Smooth muscle cell of the brain vasculature (primary cell): ENCODE measurements at places on chromosomes 5 and 9.

- no peak for DNase-seq
Measured at GRCh38 chr5:6761333-6761732, 48.1 kb downstream of the TENT4A start.

DNA sequence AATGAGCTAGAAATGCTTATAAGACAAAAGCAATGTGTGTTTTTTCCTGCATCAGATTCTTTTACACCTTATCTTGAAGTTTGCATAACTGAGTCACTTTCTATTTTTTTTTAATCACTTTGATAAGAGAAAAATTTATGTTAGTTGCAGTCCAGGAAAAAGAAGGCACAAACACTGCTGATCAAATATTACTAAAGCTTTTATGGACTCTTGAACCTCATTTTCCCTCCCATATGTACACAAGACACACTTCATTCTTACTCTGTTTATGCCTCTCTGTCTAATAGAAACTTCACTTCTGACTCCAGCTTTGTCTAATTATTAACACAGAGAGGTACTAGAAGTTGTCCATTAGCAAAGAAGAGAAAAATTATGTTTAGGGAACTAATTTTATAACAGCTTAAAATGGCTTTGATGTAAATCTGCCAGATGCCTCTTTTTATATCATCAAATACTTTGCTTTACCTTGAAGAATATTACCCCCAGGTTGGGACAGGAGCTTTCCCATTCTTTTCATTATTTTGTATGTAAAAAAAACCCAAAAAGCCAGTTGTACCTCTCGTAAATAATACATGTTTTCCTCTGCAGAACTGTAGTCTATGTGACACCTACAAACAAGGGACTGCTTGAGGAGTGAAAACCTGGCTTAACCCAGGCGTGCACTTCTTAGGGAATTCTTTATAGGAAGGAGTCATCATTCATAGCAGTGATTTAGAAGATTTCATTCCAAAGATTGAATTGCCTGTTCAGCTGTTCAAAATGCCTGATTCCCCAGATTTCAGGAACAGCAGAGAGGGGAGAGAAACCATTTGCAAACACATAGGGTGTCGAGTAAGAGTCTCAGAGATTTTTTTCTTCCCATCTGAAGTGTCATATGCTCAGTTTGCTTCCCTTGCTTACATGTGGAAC lies 72.6 kb downstream of the DAPK1 start:
- no peak for DNase-seq

- DNase-seq: no peak
Measured at GRCh38 chr9:14415947-14416346, 102.0 kb upstream of the NFIB start.

DNA sequence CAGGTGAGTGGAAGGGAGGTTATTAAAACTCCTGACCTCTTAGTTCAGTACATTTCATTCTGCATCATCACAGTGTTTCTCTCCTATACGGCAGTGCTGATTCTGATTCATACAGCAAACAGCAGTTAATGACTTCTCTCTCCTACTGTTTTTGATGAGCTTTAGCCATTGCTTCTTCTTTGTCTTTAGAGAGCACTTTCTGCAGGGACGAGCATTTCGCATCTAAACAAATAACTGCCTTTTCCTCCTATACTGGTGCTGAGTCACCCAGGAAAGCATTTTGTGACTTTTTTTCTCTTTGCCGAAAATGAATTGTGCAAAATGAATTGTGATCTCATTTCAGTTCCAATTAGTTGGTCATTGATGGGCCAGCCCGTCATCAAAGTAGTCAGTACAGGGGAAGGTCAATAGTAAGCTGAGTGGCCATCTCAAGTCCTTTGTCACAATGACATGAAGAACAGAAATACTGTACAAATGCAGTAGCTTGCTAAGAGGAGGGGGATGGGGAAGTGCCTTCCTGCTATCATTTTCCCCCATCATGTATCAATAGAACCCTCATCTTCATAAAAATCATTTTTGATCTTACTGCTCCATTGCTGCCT lies 98.5 kb downstream of the INSYN2B start:
- no peak for DNase-seq

DNA sequence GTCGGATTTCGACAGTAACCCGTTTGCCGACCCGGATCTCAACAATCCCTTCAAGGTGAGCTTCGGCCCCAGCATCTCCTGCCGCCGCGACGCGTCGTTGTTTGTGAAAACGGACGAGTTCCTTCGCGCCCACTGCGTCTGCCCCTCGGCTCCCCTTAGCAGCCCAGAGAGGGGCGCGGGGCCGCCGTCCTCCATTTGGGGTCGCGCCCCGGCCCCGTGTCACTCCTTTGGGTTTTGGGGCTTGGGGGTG lies 182 bp downstream of the SCAMP1 start:
- DNase-seq: no peak

DNA sequence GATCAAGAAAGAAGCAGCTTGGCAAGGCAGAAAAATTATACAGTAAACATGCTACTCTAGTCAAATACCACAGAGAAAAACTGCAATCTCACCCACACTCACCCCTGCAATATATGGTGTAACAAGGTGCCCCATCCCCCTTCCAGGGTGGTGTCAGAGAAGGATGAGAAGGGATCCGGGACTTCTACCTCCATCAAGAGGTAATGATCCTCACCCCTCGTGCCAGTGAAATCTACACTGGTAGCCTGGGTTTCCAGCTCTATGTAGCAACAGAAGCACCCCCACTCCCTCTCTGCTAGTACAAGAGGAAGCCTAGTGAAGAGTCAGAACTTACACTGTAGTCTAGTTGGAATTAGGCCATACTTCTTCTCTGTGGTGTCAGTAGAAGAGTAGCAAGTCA lies 18.9 kb downstream of the SLCO4C1 start:
- no peak for DNase-seq

DNA sequence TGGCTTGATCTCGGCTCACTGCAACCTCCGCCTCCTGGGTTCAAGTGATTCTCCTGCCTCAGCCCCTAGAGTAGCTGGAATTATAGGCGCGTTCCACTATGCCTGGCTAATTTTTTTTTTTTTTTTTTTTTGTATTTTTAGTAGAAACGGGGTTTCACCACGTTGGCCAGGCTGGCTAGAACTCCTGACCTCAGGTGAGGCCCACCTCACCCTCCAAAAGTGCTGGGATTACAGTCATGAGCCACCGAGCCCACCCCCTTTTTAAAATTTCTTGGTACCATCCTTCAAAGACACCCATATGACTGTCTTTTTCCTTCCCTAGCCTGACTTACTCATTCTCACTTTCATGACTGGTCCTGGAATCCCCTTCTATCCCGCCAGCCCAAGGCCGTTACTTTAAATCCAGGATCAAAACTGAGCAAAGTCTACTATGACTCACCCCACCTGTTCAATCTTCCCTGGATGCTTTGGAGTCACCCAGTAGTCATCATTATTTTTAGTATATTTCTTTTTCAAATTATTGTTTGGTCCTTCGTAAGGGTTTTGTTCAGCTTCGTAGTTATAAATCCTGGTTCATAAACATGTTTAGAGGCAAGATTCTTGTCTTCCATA lies 1.2 kb upstream of the TBCA start:
- no peak for DNase-seq

- no peak for DNase-seq
Measured at GRCh38 chr5:139605887-139606286, 42.3 kb upstream of the CXXC5 start.

DNA sequence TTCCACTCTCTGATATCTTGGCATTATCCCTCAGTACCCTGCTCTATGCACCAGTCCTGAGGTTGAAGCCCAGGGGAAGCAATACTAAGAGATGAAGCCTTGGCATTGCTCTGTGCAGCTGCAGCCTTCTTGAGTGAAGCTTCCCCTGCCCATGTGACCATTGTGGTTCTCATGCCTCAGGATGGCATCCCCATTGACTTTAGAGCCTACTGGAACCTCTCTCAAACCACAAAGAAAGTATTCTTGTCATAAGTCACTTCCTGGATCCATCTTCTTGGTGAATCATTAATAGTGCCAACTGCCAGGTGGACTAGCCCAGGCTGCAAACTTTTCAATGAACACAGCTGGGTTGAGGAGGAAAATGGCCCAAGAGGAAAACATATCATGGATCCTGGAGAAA lies 283.9 kb upstream of the RFX3 start:
- DNase-seq: no peak

DNA sequence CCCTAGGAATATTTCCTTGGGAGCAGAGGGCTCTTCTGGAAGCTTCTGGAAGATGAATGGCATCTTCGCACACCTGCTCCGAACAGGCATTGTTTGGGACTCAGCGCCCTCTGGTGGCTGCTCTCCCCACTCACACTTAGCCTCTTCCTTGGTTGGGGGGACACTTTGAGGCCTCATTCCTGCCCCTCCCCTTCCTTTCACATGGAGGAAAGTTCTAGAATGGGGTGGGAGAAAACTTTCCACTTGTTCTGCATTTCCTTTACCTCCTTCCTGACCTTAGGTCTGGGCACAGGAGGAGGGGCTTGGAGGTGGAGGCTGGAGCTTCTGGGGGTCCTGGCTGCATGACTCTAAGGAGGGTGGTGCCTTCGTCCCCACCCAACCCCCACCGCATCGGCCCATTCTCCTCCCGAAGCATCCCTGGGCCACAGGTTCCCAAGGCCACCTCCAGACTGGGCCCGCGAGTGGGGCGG lies 19.3 kb upstream of the SMIM32 start:
- DNase-seq: peak; percentile 17
